ENCODE measurements at places on chromosomes 3 and 15. TPM values are rescaled to one million over a fixed set of nuclear protein-coding genes. Genes with fewer than 3 reads are reported as not detected.

- DNase-seq: no peak
- peaks cover 3% of the 10 kb centered on the region for H3K4me1 ChIP-seq
- no peaks in the 10 kb centered on the region for H3K27me3 ChIP-seq
- H3K27ac ChIP-seq: no peak overlapping the region
- H3K4me3 ChIP-seq: no peak overlapping the region
- H3K36me3 ChIP-seq: peaks cover 31% of the 10 kb centered on the region
These were observed 77.0 kb downstream of the NTRK3 start for GRCh38 chr15:88179562-88179961.

DNA sequence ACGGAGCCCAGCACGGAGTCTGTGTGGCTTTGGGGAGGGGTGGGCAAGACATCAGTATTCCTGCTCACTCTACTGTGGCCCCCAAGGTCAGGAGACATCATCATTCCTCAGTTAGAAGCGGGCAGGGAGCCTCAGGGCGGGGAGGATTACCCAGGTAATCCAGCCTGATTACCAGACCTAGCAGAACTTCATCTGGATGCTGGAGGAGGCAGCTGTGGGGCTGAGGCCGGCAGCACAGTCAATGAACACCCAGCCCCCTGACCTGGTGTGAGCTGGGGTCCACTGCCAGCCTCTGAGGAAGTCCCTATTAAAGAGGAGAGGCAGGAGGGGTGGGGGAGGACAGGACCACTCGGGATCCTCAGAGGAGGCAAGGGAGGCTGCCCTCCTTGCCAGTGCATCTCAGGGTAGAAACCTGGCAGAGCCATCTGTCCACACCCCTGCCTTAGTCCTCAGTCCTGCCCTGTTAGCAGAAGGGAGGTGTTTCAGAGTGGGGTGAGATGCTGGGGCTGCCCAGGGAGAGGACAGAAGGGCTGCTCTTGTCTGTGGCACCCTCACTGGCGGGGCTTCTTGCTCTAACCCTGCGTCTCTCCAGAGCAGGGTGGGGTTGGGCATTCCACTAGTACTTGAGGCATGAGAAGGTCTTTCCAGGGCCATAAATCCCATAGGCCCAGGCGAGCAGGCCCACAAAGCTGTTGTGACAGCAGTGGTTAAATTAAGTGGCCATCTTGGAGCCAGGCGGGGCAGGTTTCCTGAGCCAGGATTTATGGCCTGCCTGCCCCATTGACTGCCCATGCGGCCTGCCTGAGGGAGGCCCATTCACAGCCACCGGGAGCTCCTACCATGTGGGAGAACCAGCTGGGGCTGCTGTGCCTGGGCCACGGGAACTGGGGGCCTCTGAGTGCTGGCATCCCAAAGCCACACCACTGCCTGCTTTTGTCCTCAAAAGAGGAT lies 82.1 kb downstream of the LINGO1 start:
- H3K4me1 ChIP-seq: no peaks in the 10 kb centered on the region
- H3K27ac ChIP-seq: no peak overlapping the region
- H3K27me3 ChIP-seq: no peaks in the 10 kb centered on the region
- H3K36me3 ChIP-seq: no peaks in the 10 kb centered on the region

DNA sequence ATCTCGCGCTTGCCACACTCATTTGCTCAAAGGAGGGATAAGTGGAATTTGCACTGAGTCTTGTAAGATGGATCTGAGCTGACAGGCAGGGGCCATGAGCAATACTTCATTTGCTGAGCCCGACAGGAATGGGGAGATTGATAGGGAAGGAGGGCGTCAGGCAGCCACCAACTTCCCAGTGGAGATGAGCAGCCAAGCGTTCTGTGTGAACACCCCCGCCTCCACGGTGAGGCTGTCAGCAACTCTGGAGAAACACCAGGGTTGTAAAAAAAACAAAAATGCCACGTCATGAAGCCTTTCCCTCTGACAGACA lies 36.8 kb downstream of the TLE3 start:
- no peak overlapping the region for H3K4me3 ChIP-seq
- no peak for DNase-seq
- H3K27me3 ChIP-seq: no peaks in the 10 kb centered on the region

GRCh38 chr3:171829841-171830517 lies 13.2 kb upstream of the TMEM212 start:
- DNase-seq: peak; percentile 75
- peak overlapping the region; percentile 18 for H3K27ac ChIP-seq
- no peak overlapping the region for H3K4me3 ChIP-seq

The CLDN18 gene
- 0.11 TPM for total RNA-seq

The TTLL13 gene
- not detected for total RNA-seq

All from ascending aorta (tissue), 2 donors.